Activated T-cell treated with anti-CD3 and anti-CD28 coated beads, Interleukin-2, amount 50 U/mL, for 24 hours (primary cell): ENCODE measurements at places on chromosomes 5 and 9.

DNA sequence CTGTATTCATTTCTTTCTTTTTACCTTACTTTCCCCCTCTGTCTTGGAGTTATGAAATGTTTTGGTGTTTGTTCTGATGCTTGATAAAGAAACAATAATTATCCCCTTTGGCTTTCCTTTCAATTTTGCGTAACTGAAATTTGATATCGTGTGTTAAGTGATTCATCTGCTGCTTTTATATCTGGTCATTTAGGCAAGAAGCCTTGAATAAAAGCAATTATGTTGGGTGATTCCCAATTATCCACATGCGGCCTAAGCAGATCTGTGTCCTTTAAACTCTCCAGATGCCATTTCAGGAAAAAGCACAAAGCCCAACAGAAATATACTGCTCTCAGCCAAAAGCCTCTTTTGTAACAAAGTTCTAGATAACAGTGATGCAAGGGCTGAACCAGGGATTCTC, 92.8 kb downstream of the TAF11L14 start:
- no peak for DNase-seq
- no peaks in the 10 kb centered on the region for H3K4me1 ChIP-seq
- H3K36me3 ChIP-seq: no peaks in the 10 kb centered on the region
- H3K4me3 ChIP-seq: no peak overlapping the region
- H3K27me3 ChIP-seq: no peaks in the 10 kb centered on the region

DNA sequence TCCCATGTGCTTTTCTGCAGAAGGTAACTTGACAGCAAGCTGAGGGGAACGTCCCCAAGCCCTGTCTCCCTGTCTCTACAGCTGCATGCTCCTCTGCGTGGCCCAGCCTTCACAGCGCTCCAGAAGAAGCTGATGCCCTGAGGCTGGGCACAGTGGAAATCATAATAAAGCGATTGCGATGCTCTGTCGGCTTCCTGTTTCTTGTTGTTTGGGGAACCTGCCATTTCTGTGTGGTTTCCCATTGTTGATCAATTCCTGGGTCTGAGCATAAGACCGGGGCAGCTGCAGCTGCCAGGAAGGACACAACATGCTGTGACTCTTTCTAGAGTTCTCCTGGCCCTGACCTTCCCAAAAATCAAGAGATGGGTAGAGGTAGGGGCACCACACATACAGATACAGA, 7.2 kb upstream of the DNAJB5 start:
- DNase-seq: no peak
- H3K4me1 ChIP-seq: peaks cover 47% of the 10 kb centered on the region
- no peak overlapping the region for H3K27ac ChIP-seq
- H3K27me3 ChIP-seq: no peaks in the 10 kb centered on the region

- H3K4me3 ChIP-seq: no peak overlapping the region
- no peak overlapping the region for H3K27ac ChIP-seq
- no peaks in the 10 kb centered on the region for H3K4me1 ChIP-seq
- no peaks in the 10 kb centered on the region for H3K36me3 ChIP-seq
- DNase-seq: no peak
Observed at GRCh38 chr5:140054086-140054689, 11.1 kb upstream of the NRG2 start.

- H3K27ac ChIP-seq: no peak overlapping the region
- H3K4me1 ChIP-seq: no peaks in the 10 kb centered on the region
- H3K4me3 ChIP-seq: no peak overlapping the region
- H3K36me3 ChIP-seq: no peaks in the 10 kb centered on the region
Observed at GRCh38 chr5:150234576-150235499, 45.0 kb downstream of the SLC6A7 start.

DNA sequence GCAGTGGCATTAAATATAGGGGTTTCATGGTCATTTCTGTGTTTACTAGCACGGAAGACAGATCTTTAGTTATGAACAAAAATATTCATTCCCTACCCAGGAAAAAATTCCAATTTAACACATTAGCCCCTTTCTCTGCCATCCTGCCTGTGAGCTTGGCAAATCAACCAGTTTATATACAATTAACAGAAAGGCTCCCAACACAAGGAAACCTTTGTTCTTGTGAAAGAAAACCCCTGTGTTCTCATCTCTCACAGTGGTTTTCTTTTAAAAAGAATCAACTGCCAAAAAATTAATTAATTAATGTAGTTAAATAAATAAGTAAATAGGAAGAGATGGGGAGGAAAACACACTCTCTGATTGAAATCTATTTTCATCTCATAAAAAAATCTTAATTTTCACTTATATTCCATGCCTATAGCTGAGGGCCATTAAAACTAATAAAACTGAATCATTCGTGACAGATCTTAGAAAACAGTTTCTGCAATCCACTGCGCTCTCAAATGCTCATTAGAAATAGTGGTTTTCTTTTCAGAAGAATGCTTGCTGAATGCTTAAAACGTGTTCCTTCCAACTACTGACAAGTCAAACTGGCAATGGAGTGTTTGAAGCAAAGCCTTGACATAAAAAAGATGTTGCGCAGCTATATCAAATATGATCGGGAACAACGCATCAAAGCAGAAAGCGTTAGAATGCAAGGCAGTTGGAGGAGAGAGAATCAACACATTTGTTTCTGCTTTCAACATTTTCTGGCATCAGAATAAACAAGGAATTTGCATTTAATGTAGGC, 387.7 kb downstream of the TLR4 start:
- H3K27me3 ChIP-seq: no peaks in the 10 kb centered on the region
- no peak overlapping the region for H3K27ac ChIP-seq
- H3K4me3 ChIP-seq: no peak overlapping the region
- no peaks in the 10 kb centered on the region for H3K4me1 ChIP-seq
- no peaks in the 10 kb centered on the region for H3K36me3 ChIP-seq

GRCh38 chr9:115730396-115730795, 423.2 kb upstream of the PAPPA start:
- no peaks in the 10 kb centered on the region for H3K4me1 ChIP-seq
- no peak overlapping the region for H3K27ac ChIP-seq
- no peaks in the 10 kb centered on the region for H3K36me3 ChIP-seq
- no peaks in the 10 kb centered on the region for H3K27me3 ChIP-seq

DNA sequence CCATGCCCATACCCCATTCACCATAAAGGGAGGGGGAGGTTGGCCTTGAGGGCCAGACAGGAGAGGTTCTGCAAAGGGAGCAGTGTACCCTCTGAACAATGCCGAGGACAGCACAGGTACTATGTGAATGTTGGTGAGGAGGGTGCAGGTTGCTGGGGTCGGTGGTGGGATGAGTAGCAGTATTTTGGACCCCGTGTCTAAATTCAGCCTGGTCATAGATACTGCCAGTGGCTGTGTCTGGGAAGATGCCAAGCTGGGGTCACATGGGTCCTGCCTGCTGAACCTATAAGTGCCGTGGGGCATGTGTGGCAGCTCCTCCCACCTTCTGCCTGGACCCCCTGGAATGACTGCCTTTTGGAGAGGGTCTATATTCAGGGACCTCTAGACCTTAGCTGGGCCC, 11.4 kb upstream of the SPINK4 start:
- no peak overlapping the region for H3K27ac ChIP-seq
- no peak for DNase-seq
- no peak overlapping the region for H3K4me3 ChIP-seq
